ENCODE measurements at places on chromosomes 3 and 15. TPM values are rescaled to one million over a fixed set of nuclear protein-coding genes. Genes with fewer than 3 reads are reported as not detected.

The COMMD4 gene
- 99.0 TPM for total RNA-seq

The STRIT1 gene
- total RNA-seq = not detected

The LIPC gene
- total RNA-seq = not detected

The DET1 gene
- total RNA-seq = 8.2 TPM

The SYNM gene
- 5.5 TPM for total RNA-seq

The IGSF11 gene
- not detected for total RNA-seq

The SLC28A2 gene
- total RNA-seq = not detected

The UMPS gene
- 23.5 TPM for total RNA-seq

The CCR3 gene
- total RNA-seq = not detected

The LINGO1 gene
- total RNA-seq = 2.1 TPM

The GOLGA8J gene
- not detected for total RNA-seq

The ARHGAP11A gene
- 17.6 TPM for total RNA-seq

The LZTFL1 gene
- total RNA-seq = 23.0 TPM

The FOXB1 gene
- total RNA-seq = not detected
